ENCODE measurements at places on chromosomes 12 and 14. TPM values are rescaled to one million over a fixed set of nuclear protein-coding genes. Genes with fewer than 3 reads are reported as not detected.

DNA sequence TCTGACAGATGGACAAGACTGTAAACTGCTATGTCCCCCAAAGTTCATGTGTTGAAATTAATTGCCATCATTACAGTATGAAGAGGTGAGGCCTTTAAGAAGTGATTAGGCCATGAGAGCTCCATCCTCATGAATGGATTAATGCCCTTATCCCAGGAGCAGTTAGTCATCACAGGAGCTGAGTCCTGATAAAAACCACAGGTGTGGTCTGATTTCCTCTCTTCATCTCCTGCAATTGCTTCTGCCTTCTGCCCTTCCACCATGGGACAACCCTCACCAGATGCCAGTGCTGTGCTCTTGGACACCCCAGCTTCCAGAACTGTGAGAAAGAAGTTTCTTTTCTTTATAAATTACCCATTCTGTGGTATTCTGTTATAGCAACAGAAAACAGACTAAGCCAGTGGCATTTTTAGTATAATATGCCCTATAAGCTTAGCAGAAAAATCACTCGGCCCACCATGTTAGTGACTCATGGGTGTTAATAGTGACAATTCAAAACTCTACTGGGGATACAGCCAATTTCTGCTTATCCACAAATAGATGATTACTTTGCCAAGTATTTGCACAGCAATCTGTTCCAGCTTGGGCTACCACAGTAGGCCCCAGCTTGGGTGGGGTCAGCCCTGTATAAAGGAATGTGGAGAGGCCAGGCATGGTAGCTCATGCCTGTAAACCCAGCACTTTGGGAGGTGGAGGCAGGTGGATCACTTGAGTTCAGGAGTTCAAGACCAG is 129.0 kb upstream of the BCL2L14 start:
- no peak for DNase-seq

GRCh38 chr12:108768591-108769500 is 37.5 kb upstream of the CORO1C start:
- no peak for DNase-seq

GRCh38 chr14:73238941-73239340 is 1.6 kb downstream of the PAPLN start:
- no peak for DNase-seq

Gene RESF1
- 65.4 TPM for total RNA-seq

Gene RERG
- total RNA-seq = 21.9 TPM

DNA sequence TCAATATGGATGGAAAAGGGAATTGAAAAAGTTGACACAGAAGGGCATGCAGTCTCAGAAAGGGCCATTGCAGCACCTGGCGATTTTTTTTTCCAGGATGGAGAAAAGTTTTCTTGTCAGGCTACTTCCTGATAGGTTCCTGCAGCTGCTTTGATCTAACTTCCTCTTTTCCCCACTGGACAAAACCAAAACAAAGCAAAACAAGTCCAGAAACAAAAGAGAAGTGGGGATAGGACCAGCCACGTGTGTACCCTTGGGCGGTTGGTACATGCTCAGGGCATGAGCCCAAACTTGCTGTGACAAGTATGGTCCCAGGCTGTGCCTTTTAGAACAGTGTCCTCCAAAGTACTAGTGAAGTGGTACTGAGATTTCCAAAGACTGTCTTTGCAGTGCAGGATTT is 89.8 kb downstream of the CHST11 start:
- DNase-seq = no peak
